ENCODE measurements at places on chromosomes 3 and 15.

GRCh38 chr3:14487821-14488220 lies 52.3 kb downstream of the GRIP2 start:
- no peak for DNase-seq

- DNase-seq = no peak
These were observed 195.8 kb downstream of the SHQ1 start for GRCh38 chr3:72652395-72652794.

- DNase-seq = no peak
These were observed 78.6 kb downstream of the PEX5L start for GRCh38 chr3:179958143-179958542.

DNA sequence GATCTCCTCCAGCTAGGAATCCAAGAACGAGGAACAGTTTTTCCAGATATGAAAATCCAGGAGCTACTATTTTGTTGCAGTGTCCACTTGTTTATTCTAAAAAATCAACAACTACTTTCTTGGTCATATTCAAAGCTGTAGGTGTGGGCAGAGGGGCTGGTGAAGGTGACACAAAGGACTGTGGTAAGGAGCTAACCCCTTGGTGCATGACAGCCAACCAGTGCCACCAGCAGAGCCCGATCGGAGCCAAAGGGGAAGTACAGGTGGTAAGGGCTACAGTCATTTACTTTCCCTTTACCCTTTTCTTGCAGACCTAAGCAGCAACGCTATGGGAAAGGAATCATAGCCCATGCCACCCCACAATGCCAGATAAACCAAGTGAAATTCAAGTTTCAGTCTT lies 30.7 kb downstream of the PLA1A start:
- DNase-seq = no peak

DNA sequence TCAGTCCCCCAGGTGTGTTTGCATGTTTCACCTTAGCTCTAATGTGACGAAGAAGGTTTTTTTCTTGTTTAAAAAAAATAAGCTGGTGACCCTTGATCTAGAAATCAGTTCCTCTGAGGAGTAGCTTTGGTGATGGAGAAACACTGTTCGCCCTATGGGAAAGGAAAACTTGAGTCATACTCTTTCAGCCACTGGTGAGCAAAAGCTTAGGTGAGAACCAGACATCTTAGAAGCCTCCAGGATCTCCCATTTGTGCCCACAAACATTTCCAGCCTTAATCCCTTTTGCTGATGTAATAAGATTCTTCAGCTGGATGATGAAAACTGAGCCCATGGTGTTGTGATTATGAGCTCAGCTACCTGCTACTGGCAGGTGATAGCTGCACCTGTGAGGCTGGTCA lies 37.8 kb downstream of the SLC27A2 start:
- DNase-seq = no peak

DNA sequence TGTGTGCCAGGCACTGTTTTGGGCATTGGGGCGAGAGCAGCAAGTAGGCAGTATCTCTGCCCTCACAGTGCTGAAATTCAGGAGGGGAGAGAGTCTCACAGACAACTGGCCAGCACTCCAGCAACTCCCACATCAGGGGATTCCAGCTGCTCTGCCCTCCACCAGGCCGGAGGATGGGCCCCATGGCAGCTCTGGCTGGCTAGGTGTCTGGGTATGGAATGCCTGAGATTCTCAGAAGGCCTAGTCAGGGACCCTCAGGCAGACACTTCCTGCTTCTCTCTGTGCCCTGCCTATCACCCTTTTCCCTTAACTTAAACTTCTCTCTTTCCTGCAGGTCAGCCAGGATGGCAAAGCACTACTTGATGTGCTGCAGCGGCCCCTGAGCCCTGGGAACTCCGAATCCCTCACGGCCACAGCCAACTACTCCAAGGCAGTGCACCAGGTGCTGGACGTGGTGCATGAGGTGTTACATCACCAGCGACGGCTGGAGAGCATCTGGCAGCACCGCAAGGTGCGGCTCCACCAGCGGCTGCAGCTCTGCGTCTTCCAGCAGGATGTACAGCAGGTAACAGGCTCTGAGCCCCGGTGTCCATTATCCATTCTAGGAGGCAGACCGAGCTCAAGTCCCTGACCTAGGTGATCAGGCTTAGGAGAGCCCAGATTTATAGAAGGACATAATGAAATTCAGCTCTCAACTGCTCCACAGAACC lies 342.2 kb upstream of the ROPN1 start:
- DNase-seq = no peak

- no peak for DNase-seq
These were observed 15.6 kb downstream of the NBEAL2 start for GRCh38 chr3:46994801-46995731.

GRCh38 chr15:92745845-92746271 lies 90.3 kb upstream of the FAM174B start:
- no peak for DNase-seq

GRCh38 chr15:81146006-81146405 lies 11.9 kb downstream of the CFAP161 start:
- DNase-seq = no peak

- DNase-seq = no peak
These were observed 228.7 kb downstream of the VPS13C start for GRCh38 chr15:61831505-61831921.

DNA sequence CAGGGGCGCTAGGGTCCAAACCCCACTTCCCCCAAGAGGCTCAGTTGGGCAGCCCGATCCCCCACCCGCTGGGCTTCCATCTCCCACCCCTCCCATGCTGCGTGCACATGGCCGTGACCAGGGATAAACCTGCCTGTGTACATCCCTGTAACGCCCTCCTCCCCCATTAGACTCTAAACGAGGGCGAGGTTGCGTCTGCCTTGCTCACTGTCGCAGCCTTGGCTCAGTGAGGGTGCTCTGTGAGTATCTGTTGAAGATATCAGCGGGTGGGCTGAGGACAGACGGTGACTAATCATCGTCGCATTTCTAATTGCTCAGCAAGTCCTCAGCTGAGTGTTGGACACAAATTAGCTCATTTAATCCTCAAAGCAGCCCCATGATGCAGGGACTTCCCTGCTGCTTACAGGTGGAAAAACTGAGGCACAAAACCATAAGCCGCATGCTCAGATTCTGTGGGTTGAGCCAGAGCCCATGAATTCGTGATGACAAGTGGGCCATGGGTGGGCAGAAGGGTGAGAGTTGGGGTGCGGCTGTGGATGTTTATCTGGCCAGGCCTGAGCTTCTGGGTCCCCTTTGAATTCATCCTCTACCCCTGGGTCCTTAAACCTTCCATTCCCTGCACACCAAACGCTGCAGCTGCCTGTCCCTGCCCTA lies 26.0 kb downstream of the FBLN2 start:
- no peak for DNase-seq

DNA sequence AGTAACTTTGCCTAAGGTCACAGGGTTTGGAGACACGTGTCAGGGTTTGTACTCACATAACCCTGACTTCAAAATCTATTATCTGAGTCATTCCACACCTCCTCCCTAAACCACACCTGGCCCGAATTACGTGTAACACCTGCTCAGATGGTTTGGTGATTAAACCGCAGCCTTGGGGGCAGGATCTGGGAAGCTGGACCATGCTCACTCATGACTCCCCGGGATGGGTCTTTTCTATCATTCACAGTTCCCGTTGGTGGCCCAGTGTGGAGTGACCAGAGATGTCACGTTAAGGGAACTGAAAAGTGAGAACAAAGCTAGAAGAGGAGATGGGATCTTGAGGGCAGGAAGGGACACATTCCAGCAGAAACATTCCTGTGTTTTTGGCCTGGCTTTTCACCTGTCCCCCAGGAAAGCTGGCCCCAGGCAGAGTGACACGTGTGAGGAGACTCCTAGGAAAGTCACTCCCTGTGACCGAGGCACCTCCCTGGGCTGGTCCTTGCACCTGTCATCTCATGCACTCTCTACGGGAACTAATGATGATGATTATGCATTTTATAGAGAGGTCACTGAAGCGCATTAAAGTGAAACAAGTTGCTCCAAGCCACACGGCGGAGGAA lies 75.4 kb upstream of the POMGNT2 start:
- peak; percentile 86 for DNase-seq

- no peak for DNase-seq
These were observed 95.2 kb downstream of the RYK start for GRCh38 chr3:134155446-134155845.

- DNase-seq = no peak
These were observed 66.4 kb downstream of the LRTM1 start for GRCh38 chr3:54861248-54862067.

DNA sequence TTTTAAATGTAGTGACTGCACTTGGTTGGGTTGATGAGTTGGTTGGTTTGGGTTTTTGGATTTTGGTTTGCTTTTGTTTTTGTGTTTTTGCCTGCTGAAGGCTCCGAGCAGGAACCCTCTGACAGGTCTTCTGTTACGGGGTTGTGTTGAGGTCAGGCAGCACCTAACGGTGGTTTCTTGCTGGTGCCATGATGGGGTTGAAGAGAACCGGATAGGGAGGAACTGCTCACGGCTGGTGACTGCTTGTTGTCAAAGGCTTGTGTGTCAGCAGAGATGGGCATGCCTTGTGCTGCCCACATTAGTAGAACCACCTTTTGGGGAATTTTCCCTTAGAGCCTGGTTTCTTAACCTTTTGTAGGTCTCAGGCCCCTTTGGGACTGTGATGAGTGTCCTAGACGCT lies 42.0 kb downstream of the SLC6A6 start:
- no peak for DNase-seq

GRCh38 chr3:27326202-27326601 lies 43.0 kb downstream of the NEK10 start:
- no peak for DNase-seq

GRCh38 chr3:98004721-98005120 lies 30.4 kb downstream of the GABRR3 start:
- DNase-seq = no peak

Measured in Peyer's patch (tissue), 4 donors.